ENCODE measurements at places on chromosomes 16 and 17.

GRCh38 chr17:31274252-31274651 lies 22.8 kb downstream of the OMG start:
- DNase-seq: no peak

- DNase-seq: no peak
Observed at GRCh38 chr17:31808521-31809050, 50.5 kb downstream of the COPRS start.

DNA sequence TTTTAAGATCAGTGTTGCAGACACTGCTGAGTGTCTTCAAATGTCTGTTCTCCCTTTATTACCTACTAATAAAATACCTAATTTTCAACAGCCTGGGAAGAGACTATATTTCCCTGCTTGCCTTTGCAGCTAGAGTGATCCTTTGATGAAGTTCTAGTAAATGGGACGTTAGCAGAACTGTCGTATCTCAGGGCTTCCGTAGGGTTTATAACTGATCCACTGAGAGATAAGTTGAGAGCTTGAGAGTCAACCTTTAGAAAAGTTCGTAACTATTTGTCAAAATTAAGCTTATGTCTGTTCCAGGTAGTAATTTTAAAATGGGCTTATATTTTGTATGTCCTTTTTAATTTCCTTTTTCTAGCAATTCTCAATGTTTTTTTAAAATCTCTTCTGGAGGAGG lies 527.0 kb downstream of the MAF start:
- no peak for DNase-seq

- DNase-seq: no peak
Observed at GRCh38 chr17:68248199-68248825, 469 bp downstream of the AMZ2 start.
